ENCODE measurements at places on chromosomes 13 and 19. TPM values are rescaled to one million over a fixed set of nuclear protein-coding genes. Genes with fewer than 3 reads are reported as not detected.

DNA sequence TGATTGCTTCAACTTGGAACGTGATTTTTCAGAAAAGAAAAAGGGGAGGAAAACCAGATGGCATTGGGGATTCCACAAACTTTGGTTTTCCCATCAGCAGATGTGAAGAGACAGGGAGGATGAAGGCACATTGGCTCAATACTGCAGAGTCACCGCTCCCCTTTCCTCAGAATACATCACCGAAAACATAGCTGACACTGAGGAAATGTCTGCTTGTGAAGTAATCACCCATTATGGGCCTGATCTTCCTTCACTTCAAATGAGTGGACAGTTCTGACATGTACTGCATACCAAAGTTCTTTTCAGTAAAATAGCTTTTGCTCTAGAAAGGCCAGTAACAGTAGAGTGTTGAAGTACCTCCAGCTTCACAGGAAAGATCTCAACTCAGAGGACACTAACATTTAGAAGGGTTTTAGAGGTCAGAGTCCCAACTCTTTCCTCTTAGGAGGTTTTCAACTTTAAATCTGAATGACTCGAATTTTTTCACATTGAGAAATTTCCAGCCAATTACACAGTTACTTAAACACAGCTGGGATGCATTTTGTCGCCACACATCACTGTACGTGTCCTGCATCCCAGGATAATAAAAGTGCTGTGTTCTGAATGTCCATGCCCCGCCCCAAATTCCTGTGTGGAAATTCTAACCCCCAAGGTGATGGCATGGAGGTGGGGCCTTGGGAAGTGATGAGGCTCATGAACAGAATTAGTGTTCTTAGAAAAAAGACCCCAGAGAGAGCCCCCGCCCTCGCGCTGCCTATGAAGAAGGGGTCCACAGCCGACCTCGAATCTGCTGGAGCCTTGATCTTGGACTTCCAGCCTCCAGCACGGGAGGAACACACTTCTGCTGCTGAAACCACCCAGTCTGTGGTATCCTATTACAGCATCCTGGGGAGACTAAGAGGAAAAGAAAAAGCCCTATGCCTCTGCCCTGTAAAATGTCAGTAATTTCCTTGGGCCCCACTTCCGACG lies 77.7 kb downstream of the COL4A1 start:
- H3K27me3 ChIP-seq: no peaks in the 10 kb centered on the region
- no peak overlapping the region for H3K4me3 ChIP-seq
- no peak overlapping the region for H3K27ac ChIP-seq

- H3K27ac ChIP-seq: peak overlapping the region; percentile 66
- DNase-seq: no peak
- peaks cover 95% of the 10 kb centered on the region for H3K4me1 ChIP-seq
- H3K27me3 ChIP-seq: no peaks in the 10 kb centered on the region
Measured at GRCh38 chr19:51141181-51141580, 920 bp upstream of the SIGLEC7 start.

- H3K4me3 ChIP-seq: peak overlapping the region; percentile 83
- H3K27ac ChIP-seq: no peak overlapping the region
- H3K27me3 ChIP-seq: no peaks in the 10 kb centered on the region
- DNase-seq: peak; percentile 41
- peaks cover 1% of the 10 kb centered on the region for H3K36me3 ChIP-seq
Measured at GRCh38 chr19:10701955-10702525, 801 bp downstream of the QTRT1 start.

Gene NCCRP1
- not detected for total RNA-seq

- H3K27ac ChIP-seq: no peak overlapping the region
- H3K36me3 ChIP-seq: peaks cover 3% of the 10 kb centered on the region
- H3K4me1 ChIP-seq: peaks cover 10% of the 10 kb centered on the region
- DNase-seq: no peak
- H3K4me3 ChIP-seq: no peak overlapping the region
- H3K27me3 ChIP-seq: no peaks in the 10 kb centered on the region
Measured at GRCh38 chr19:1159864-1160595, 14.0 kb downstream of the SBNO2 start.

DNA sequence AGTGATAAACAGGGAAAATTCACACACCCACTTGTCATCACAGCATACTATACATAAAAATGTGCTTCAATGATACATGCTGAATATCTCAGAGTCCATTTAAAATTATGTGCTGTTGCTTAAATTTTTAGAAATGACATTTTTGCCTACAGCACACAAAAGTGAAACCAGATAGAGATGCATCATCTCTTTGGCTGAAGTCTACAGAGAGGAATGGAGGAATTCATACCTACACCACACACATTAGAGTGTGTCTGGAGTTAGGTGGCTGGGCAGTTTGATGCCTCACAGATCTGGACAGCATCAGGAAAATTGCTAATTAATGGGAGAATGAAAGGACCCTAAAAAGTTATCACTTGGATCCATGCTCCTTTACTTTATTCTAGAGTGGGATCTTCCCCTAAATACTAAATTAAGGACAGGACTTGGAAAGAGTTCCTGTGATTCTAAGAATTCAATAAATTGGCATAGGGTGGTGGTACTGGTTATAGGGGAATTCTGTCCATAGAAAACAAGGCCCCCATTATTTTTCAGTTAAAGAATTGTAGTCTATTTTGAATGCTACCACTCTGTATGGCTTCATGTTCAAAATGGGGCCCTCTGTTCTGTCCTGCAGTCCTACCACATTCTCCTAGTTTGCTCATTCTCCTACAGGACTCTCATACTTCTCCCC lies 41.3 kb downstream of the RCBTB2 start:
- H3K27me3 ChIP-seq: no peaks in the 10 kb centered on the region
- peaks cover 57% of the 10 kb centered on the region for H3K4me1 ChIP-seq
- H3K36me3 ChIP-seq: peaks cover 13% of the 10 kb centered on the region
- H3K27ac ChIP-seq: peak overlapping the region; percentile 90
- DNase-seq: peak; percentile 47

- no peaks in the 10 kb centered on the region for H3K36me3 ChIP-seq
- H3K4me1 ChIP-seq: no peaks in the 10 kb centered on the region
- no peak overlapping the region for H3K27ac ChIP-seq
Measured at GRCh38 chr13:113749967-113750366, 9.1 kb upstream of the TMEM255B start.

Gene NCR1
- total RNA-seq: 342 TPM

DNA sequence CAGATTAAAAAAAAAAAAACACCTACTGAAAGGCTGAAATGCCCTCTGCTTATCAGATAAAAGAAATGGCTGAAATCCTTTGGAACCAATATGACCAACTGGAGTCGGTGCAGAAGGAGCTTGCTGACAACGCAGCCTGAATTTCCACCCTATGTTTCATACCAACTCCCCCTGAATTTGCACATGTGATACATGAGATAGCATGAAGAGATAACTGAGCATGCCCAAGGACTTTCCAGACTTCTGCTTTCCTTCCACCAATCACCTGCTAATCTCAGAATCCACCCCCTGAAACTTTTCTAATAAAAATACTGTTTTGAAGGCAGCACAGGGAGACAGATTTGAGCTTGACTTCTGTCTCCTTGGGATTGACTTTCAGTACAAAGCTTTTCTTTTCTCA lies 32.2 kb upstream of the WDFY2 start:
- H3K4me3 ChIP-seq: no peak overlapping the region
- no peak for DNase-seq
- no peaks in the 10 kb centered on the region for H3K36me3 ChIP-seq
- no peak overlapping the region for H3K27ac ChIP-seq

DNA sequence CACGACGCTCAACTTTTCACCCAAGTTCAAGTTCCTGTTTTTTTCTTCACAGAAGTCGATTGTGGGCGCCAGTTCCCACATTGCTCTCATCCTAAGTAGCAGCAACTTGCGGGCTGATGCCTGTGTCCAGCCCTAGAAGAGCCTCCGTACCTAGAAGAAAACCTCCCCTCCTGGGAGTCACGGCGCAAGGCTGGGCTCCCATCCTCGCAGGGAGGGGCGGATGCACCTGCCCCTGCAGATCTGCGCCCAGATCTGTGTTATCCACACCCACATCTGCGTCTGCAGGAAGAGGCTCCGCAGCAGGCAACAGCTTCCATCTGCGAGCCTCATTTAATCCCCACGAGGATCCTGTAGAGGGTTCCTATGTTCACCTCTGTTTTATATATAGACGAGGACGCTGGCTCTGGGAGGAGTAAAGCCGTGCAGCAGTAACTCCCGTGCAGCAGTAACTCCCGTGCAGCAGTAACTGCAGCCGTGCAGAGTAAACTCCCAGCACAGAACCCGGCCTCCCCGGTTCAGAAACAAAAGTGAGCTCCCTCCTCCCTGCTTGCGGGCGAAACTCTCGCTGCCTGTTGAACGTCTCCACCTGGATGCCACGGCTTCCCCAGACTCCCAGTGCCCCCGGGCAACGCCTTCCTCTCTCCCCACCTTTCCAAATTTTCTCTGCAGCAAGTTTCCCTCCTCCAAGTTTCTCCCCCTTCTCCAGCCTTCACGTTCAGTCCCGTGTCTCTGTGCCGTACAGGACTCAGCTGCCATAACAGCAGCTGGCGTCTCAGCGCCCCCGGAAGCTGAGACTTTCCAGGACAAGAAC lies 23.5 kb upstream of the LAIR1 start:
- H3K27ac ChIP-seq: peak overlapping the region; percentile 69
- peak overlapping the region; percentile 49 for H3K4me3 ChIP-seq
- DNase-seq: peak; percentile 26
- H3K27me3 ChIP-seq: no peaks in the 10 kb centered on the region
- H3K36me3 ChIP-seq: no peaks in the 10 kb centered on the region
- peaks cover 30% of the 10 kb centered on the region for H3K4me1 ChIP-seq

All from natural killer cell (primary cell).